DMS79 (cell line): ENCODE measurements at places on chromosomes 7 and 10.

- DNase-seq = no peak
These were observed 23.8 kb upstream of the UBE2D1 start for GRCh38 chr10:58311026-58311425.

GRCh38 chr10:124592736-124593430 is 131.3 kb downstream of the LHPP start:
- DNase-seq = no peak

GRCh38 chr7:49187543-49188268 is 263.4 kb downstream of the CDC14C start:
- DNase-seq = no peak

DNA sequence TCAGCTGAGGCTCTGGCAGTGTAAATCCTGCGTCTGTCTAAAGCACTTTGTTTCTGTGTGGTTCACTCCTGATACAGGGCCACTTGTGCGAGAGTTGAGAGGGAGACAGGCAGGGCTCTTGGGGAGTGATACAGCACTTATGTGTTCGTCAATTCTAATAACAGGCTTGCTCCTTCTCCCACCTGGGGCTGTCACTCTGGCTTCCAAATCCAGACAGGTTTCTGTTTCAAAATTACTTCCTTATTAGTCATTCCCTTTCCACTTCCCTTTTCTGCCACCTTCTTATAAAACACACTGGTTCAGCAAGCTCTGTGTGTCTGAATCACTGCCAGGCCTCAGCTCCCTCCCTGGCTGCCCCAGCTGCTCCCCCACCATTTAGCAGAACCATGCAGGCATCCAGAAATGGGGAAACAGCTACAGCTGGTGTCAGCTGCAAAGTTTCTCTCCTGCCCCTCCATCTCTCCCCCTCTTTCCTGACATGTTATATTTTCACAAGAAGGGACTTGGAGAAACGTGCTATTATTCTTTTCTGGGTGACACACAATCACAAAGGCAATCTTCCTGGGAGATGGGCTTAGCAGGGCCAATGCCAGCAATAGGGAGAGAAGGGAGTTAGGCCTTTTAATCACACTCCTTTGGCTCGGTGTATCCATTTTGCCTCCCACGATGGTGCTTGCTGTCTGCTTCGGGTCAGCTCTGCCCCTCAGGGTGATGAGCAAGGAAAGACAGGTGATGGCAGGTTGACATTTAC is 58.4 kb upstream of the ZNRF2 start:
- peak; percentile 89 for DNase-seq

GRCh38 chr10:102801978-102802377 is 35.2 kb downstream of the CYP17A1 start:
- DNase-seq = no peak
